B cell (primary cell): ENCODE measurements at places on chromosomes 7 and 10.

DNA sequence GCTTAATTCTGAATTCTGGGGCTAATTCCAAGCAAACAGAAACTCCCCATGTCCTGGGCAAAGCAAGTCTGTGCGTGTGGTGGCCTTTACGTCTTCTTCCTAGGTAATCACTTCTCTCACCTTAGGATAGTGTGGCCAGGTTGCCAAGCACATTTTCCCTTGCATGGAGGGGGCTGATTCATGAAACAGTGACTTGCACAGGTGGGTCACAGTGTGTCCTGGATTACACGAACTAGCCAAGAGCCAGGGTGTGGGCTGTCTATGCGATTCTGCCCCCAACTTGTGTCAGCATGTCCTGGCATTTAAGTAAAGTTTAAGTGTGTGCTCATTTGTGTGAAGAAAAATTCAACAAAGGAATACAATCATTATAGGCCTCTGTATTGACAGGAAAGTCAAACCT lies 18.5 kb upstream of the SEM1 start:
- DNase-seq = no peak

- DNase-seq = no peak
Observed at GRCh38 chr10:11783558-11783865, 39.6 kb upstream of the PROSER2 start.

GRCh38 chr7:63071920-63072319 lies 926.7 kb upstream of the ZNF722 start:
- no peak for DNase-seq

DNA sequence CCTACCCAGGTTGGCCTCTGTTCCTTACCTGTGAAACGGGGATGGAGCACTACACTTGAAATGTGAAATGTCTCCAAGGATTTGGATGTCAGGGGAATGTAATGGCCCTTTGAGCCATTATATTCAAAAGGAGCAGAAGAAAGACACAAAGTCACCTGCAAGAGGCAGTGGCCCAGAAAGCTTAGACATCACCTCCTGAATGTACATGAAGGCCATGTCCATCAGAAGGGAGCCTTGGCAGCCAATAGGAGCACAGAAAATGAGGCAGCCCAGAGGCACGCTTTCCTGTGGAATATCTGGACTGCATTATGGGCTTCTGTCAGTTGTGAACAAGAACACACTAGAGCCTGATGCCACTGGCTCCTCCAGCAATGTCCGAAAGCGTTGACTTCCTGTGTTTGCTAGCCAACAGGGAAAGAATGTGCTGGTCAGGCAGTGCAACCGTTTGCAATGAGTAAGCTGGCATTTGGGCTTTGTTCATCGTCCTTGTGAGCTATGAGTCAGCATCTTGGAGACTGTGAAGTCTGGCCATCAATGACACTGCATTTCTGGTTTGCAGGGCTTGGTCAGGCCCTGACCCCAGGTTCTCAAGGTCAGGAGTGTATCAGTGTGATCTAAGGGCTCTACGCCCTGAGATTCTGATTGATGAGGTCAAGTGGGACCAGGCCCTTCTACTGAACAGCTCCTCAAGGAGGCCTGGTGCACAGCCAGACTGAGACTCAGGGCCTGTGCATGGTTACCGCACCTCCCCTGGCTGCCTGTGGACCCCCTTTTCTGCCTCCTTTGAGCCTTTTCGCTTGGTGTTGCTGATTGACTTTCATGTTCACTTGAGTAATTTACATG lies 222.4 kb downstream of the RPS24 start:
- DNase-seq = no peak

- DNase-seq = no peak
Observed at GRCh38 chr7:87876869-87877234, 559 bp downstream of the DBF4 start.

DNA sequence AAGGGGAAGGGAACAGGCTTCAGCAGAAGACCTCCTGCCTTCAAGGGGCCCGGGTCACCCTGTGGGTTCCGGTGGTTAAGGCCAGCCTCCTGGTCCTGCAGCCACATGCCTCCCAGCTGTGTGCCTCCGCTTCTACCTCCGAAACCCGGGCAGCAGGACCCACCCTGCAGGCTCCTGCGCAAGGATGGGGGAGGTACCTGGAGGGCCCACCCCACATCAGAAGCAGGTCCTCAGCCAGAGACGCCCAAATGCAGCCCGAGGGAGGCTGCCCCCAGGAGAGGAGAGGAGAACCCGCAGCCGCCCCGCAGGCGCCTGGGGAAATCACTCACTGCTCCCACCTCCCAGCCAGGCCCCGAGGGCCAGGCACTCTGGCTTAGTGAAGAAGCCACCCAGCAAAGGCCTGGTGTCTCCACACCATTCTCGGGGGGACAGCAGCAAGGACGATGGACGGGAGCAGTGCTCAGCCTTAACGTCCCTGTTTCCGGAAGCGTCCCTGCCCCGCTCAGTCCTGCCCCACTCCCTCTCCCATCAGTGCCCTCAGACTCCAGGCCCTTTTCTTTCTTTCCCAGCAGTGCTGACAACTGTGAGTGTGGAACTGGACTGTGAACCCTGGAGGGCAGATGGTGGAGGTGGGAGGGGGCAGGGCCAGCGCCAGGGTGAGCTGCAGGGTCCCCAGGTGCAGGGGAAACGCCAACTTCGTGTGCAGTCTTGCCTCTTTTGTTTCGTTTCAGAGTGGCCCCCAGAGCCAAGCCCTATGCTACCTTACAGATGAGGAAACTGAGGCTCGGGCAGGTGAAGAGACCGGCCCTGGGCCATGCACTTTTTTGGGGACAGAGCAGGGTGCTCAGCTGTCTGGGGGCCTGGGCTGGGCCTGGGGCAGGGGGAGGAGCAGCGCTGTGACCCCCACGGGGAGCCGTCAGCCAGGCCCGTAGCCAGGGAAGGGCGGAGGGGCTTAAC lies 138.0 kb downstream of the FAM53B start:
- DNase-seq = peak; percentile 38

DNA sequence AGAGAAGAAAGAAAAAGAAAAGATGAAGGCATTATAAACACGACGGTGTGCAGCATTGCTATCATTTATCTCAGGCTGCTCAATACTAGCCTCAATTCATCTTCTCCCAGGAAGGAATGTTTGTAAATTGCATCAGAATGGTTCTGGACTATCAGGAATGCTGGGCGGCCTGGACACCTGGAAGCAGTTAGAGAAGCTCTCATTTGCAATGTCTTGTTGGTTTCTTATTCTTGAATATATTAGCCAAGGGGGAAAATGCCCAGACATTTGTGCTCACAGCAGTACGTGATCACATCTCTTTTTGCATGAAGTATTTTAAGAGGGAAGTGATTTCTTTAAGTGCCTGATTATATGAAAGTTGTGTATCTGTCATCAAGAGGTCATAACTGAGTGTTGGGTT lies 85.6 kb upstream of the IMMP2L start:
- no peak for DNase-seq

GRCh38 chr10:113000876-113001598 lies 51.0 kb downstream of the TCF7L2 start:
- no peak for DNase-seq

GRCh38 chr10:30786906-30787305 lies 157.4 kb upstream of the LYZL2 start:
- DNase-seq = no peak

GRCh38 chr10:14556285-14556956 lies 218.3 kb downstream of the FAM107B start:
- peak; percentile 68 for DNase-seq

GRCh38 chr7:29809533-29810155 lies 3.3 kb downstream of the WIPF3 start:
- no peak for DNase-seq

DNA sequence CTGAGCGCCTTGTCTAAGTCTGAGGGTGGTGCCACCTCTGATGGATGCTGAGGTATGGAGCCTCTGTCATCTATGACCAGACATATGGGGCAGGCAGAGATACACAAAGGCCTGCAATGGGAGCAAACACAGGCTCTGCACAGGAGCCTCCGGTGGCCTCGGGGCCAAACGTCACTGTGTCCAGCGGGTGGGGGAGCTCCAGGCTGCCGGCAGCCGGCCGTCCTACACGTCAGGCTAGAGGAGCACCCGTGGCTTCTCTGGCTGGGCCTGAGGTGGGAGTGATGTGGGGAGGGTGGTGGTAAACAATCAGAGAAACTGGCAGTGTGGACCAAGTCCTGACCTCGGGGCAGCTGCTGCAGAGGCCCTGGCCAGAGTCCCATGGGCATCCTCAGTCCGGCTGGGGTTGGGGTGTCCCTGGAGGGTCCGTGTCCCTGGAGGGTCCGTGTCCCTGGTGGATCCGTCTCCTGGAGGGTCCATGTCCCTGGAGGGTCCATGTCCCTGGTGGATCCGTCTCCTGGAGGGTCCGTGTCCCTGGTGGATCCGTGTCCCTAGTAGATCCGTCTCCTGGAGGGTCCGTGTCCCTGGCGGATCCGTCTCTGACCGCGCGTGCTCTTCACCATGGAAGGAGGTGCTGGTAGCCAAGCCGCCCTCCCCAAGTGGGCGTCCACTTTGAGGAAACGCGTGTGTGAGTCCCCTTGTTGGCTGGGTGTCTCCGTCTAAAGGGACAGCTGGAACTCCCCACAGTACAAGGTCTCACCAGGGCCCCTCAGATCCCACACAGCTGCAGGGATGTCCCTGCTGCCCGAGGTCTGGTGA lies 24.2 kb upstream of the FAM20C start:
- DNase-seq = no peak

GRCh38 chr10:6669269-6669859 lies 89.3 kb upstream of the PRKCQ start:
- peak; percentile 31 for DNase-seq

- DNase-seq = no peak
Observed at GRCh38 chr7:15593382-15593781, 31.6 kb upstream of the AGMO start.

- no peak for DNase-seq
Observed at GRCh38 chr7:96636979-96637378, 72.7 kb downstream of the SEM1 start.

- no peak for DNase-seq
Observed at GRCh38 chr7:117992635-117993376, 119.6 kb upstream of the CTTNBP2 start.

DNA sequence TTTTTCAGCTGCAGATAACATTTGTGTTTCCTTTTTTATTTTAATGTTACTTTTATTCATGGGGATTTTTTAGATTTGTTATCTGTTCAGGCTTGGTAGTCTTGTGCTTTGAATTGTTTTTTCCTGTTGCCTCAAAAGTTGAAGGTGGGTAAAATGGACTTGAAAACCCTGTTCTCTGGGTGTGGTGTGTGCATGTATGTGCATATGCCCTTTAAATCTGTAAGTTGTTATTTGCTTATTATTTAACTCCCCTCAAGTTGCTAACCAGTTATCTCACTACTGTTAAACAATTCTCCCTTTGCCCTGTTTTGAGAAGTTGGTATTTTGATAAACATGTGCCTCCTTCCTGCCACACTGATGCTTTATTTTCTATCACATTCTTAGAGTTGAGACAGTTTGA lies 30.6 kb downstream of the TSPAN14 start:
- DNase-seq = no peak

GRCh38 chr10:102779680-102780526 lies 36.2 kb downstream of the WBP1L start:
- DNase-seq = no peak

DNA sequence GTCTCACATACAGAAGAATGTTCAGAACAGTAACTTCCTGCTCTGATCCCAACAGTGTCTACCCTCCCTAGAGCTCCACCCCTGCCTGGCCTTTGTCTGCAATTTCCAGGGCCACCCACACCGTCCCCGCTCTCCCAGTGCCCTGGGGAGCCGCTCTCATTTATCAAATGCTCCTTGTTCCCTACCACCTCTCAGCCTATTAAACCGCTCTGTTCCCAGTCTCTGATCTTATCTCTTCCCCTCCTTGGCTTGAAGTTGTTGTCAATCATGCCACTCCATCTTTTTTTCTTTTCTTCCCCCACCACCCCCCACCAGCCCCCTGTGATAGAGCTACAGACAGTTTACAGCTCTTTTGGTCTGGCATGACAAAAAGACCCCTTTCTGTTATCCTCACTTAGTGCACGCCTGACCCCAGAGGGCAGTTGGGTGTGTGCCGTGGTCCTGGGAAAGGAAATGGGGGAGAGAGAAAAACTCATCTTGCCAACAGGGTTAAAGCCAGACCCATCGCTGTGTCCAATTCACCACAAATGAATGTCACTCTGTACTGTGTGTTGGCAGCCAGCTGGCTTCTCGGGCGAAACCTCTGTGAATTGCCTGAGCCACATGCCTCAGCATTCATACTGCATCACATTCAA lies 28.8 kb upstream of the HECTD2 start:
- DNase-seq = no peak

- peak; percentile 93 for DNase-seq
Observed at GRCh38 chr10:3873728-3874461, 88.9 kb upstream of the KLF6 start.

DNA sequence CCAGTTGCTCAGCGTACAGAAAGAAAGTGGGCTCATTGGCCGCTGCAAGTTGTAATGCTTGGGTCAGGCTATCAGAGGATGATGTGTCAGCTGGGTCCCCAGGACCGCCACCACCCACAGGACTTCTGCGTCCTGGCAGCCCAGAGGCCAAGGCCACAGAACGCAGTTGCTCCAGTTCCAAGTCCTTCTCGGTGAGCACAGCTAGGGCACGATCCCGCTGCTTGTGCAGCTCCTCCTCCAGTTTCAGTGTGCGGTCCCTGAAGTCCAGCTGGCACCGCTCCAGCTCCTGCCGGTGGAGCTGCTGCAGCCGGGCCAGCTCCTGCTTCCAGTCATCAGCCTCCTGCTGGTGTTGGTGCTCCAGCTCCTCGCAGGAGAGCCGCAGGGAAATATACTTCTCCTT lies 3.0 kb downstream of the GCC1 start:
- DNase-seq = no peak

GRCh38 chr10:62506371-62506770 lies 132.2 kb downstream of the ZNF365 start:
- DNase-seq = peak; percentile 51

DNA sequence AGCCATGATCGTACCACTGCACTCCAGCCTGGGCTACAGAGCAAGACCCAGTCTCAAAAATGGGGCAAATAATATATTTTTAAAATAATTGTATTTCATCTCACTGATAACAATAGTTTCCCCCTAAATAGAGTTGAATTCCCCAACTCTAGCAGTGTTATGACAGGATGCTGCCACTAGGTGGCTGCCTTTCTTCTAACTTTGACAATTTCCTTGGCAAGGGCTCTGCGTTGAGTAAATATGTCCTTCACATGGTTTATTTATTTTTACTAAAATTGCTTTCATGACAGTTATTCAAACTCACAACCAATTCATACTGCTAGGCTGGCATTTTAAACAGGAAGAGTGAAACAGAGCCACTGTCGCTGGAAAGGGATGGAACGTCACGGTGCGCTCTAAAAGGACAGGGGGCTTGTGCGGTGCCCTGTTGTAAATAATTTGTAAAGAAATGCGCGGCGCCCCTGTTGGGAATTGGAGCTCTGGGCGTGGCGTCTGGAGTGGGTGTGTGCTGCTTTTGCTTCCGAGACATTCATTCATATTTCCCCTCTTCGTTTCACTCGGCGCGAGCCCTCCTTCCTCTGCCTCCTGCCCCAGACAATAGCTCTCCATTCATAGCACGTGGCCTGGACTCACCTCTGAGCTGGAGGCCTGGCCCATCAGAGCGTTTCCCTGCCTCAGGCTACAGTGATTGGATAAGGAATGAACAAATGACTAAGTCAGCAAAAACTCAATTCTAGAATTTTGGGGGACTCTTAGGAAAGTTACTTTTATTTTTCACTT lies 20.5 kb upstream of the PITRM1 start:
- DNase-seq = peak; percentile 57
